CMK (cell line): ENCODE measurements at places on chromosomes 5 and 9.

GRCh38 chr5:42013561-42013960 is 88.5 kb downstream of the FBXO4 start:
- DNase-seq, result no peak

- DNase-seq, result no peak
These were observed 5.0 kb downstream of the OR2V2 start for GRCh38 chr5:181152406-181152805.

DNA sequence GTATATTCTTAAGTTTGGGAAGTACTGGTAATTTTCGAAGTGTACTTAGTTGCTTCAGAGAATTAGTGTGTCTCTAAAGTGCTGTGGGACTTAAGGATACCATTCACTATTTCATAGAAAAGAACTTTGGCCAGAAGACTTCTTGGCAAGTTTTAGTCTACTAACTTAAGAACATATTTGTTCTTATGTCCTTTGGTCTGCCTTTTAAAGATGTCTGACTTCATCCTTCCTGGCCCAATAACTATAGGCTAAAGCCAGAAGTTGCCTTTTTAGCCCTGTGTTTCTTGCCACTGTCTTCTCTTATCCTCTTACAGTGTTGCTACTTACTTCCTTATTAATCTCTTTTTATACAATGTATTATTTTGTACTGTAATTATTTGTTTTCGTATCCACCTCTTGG is 6.3 kb downstream of the RBM27 start:
- DNase-seq, result no peak

- no peak for DNase-seq
These were observed 10.9 kb downstream of the QRFP start for GRCh38 chr9:130885484-130886375.

- DNase-seq, result no peak
These were observed 842 bp downstream of the TMED7 start for GRCh38 chr5:115624994-115625393.

DNA sequence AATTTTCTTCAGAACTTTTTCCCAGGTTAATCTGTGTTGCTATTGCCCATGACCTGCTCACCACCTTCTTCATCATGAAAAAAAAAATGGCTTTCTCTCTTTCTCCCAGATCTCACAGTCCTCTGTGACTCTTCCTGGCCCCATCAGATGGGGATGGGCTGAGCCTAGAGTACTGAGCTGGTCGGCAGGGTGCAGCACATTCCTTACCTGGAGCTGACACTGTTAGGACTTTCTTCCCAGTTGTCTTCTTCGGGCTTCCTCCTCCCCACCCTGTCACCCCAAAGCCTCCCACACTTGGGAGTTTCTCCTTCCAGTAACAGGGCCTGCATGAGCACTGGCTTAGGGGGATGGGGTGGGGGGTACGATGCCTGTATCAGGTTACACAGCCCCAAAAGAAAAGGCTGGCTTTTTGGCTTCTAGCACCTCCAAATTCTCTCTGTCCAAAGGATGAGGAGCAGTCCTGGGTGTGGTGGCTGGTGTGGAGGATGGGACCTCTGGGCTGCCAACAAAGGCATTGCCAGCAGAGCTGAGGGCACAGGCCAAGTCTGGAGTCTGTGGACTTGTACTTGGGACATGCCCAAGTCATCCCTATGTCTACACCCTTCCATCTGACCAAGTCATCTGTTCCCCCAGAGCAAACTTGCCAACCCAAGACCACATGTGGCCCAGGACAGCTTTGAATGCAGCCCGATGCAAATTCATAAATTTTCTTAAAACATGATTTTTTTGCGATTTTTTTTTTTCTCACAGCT is 68.0 kb upstream of the HSPA9 start:
- DNase-seq, result no peak

- no peak for DNase-seq
These were observed 50.3 kb downstream of the TLE4 start for GRCh38 chr9:79621916-79622575.

GRCh38 chr5:74625742-74626241 is 14.7 kb downstream of the ENC1 start:
- DNase-seq, result no peak

DNA sequence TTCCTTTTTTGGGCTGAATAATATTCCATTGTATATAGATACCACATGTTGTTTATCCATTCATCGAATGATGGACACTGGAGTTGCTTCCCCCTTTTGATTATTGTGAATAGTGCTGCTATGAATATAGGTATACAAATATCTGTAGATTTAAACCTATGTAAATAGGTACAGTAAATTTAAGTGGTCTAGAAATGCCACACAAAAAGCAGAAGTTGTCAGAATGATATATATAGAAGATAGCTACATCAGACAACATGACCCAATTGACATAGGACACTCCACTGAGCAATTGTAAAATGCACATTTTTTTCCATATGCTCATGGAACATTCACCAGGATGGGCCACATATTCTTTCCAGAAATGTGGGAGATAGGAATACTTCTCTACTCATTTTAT is 77.6 kb downstream of the SMIM15 start:
- DNase-seq, result no peak

GRCh38 chr5:172920447-172920849 is 38.8 kb upstream of the RPL26L1 start:
- no peak for DNase-seq

DNA sequence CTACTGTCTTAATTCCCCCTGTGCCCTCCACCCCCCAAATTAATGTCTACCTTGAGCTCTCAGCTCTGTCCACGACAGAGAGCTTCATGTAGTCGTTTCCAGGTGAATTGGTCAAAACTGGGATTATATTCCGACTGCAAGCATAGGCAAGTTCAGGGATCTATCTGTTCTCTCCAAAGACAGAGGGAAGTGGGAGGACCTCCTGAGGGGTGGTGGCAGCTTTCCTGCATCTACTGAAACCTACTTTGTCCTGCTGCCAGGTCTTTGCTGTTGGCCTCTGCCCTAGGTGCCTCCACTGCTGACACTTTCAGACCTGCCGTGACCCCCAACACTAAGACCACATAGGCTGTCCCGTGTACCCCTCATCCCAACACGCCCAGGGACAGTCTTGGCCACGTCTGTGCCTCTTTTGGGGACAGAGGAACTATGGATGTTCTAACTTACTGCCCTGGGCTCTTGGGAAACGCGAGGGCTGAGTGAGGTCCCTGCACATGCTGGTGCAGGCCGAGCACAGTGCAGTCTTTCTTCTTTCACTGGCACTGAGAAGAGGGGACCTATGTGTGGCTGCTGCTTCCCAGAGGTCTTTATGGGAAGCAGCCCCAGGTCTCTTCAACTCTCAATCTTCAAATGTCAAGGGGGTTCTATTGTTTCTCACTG is 125.6 kb downstream of the NTRK2 start:
- DNase-seq, result no peak

DNA sequence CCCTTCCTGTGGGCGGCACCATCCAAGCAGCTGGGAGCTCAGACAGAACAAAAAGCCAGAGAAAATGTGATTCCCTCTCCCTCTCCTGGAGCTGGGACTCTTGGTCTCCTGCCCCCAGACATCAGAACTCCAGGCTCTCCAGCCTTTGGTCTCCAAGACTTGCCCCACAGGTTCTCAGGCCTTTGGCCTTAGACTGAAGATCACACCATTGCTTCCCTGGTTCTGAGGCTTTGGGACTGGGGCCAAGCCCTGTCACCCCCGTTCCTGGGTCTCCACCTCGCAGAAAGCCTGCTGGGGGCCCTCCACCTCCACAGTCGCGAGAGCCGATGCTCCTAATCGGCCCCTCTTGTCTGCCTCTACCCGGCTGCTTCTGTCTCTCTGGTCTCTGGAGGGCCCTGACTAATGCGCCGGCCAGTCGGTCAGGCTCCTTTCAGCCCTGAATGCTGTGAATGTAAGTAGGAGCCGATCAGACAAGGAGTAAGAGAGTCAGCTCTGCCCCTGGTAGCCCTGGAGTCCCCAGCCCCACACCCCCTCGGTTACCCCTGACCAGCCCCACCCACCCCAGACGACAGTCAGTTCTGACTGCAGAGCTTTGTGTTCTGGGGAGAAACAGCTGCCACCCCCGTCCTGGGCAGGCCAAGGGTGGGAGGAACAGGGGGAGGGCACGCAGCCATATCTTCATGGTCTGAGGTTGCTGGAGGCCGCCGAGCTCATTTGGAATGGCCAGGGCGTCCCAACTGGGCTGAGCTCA is 57.5 kb downstream of the VAV2 start:
- DNase-seq, result no peak

- DNase-seq, result no peak
These were observed 7.9 kb downstream of the TXN start for GRCh38 chr9:110248361-110248760.

GRCh38 chr9:94922098-94922607 is 195.7 kb downstream of the AOPEP start:
- no peak for DNase-seq

DNA sequence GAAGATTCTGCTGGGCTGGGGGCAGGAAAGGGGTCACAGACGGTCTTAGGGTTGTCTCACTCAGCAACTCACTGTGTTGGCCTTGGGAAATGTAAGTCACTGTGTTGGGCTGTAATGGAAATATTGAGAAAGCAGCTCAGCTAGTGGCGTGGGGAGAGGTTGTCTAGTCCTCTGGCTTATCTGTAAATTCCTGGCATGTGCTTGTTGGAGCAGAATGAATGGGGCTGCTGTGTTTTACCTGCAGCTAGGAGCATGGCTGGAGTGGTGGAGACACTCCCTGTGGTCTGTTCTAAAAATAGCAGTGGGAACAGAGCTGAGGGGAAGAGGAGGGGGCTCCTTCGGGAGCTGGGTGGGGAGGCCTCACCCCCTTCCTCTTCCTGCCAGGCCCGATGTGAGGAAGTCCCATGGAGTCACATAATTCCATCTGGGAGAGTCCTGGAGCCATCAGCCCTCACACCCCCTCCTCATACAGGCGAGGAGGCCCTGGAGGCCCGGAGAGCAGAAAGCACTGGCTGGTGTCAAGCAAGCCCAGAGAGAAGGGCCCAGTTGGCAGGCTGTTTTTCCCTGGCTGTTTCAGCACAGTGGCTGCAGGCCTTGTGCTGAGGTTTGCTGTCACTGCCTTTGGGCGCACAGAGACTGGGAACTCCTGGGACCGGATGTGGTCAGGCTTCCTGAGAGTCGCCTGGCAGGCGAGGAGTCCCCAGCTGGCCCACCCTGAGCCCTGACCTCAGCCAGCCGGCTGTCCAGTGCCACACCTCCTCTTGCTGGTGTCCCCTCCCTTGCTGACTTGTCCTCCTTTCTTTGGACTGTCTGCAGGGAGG is 84.9 kb downstream of the RGS3 start:
- peak; percentile 67 for DNase-seq

GRCh38 chr5:78129597-78129996 is 164.9 kb downstream of the AP3B1 start:
- DNase-seq, result no peak

GRCh38 chr5:115192098-115192497 is 22.4 kb upstream of the TRIM36 start:
- DNase-seq, result no peak

GRCh38 chr9:130160862-130161470 is 11.2 kb upstream of the NCS1 start:
- DNase-seq, result no peak

DNA sequence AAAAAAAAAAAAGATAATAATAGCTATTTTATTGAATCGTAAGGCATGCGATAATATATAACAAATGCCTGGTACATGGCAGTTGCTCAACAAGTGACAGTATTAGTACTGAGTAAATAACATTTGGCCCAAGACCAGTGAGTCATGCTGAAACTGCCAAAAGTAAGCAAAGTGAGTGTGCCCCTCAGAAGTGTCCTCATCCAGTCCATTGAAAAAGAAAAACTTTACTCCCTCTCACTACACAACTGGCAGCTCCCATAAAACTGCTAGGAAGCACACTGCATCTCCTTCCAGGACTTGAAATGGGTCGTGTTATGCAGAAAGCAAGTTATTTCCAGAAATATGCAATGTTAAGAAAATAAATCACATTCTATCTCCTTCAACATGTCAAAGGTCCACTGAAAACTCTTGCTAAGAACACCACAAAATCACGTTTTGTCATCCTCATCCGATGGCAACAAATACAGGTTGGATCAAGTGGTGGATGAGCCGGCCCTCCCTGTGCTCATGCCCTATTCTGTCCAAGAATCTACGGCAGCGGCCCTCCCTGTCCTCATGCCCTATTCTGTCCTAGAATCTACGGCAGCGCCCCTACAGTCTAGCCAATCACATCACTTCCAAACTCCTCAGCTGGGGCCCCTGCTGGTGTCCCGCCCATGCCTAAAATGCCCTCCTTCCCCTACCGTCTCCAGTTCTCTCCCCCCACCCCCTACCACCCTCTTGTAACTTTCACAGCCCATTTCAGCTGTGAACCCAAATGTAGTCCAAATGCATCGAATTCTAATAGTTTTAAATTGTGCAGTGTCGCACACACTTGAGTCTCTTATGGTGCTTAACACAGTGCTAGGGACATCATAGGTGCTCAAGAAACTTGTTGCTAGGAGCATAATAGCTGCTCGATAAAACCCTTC is 12.5 kb downstream of the PTCH1 start:
- DNase-seq, result no peak

- peak; percentile 67 for DNase-seq
These were observed 3.6 kb upstream of the PFN3 start for GRCh38 chr5:177403792-177404640.

DNA sequence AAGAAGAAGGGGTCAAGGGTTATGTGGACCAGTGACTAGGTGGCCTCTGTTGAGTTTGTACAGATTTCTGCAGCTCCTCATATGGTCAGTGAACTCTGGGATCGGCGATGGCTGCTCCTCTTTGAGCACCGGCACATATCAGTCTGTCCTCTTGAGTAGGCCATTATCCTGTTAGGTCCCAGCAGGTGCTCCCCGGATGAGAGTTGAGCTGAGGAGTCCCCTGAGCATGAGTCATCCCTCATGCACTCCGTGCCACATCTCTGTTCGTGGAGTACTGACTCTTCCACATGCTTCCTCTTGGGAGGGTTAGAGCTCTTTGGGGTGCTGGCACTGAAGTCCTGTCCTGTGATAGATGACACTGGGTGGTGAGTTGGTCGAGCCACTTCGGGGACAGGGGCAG is 143.7 kb downstream of the PTTG1 start:
- DNase-seq, result no peak

DNA sequence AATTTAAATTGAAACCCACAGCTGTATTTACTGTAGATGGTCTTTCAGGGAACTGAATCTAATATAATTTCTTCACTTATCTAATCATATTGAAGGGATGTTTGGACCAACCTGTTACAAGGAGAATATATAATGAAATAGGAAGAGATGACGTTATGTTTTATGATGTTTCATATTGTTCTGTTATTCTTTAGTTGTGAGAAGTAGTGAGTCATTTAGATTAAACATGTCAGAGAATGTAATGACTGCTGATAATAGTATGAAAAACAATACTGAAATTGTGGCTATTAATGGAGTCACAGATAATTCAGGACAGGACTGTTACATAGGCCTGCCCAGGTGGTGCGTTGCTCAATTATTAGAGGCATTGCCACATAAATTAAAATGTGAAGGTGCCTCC is 1993.4 kb downstream of the EFNA5 start:
- no peak for DNase-seq

DNA sequence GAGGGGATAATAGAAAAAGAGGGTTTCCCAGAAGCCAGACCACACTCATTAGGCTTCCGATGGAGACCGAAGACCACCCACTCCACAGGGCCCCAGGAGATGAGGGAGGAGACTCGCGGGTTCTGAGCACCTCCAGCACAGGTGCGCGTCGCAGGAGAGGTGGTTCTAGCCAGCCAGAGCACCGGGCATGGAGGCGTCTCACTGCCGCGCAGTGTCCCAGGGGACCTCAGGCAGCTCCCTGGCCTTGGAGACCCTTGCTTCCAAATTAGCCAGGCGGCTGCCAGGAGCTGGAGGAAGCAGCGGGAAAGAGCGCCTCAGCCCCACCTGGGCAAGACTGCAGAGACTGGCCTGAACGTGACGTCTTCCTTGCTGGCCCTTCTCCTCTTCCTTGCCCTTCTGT is 115.4 kb upstream of the FBXL7 start:
- no peak for DNase-seq

- DNase-seq, result no peak
These were observed 110.8 kb upstream of the FSTL4 start for GRCh38 chr5:133723126-133723525.
